ENCODE measurements at places on chromosomes 6 and 20.

- DNase-seq = no peak
These were observed 26.3 kb downstream of the ALDH5A1 start for GRCh38 chr6:24520929-24521546.

DNA sequence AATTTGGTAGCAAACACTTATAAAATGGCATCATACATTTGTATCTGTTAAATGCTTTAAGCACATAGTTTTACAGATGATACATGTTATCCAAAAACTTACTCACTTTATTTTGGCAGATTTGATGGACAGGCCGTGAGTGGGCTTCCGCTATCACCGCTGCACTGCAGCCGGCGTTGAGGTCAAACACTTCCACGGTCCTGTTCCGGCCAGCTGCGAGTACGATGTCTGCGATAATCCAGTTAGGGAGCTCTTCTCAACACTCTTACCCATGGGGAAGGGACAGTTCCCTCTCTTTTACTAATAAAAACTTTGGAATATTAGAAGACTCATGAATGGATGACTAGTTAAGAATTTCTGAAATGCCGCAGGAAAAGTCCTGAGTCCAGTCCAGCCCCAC is 69.0 kb downstream of the WDR27 start:
- DNase-seq = no peak

DNA sequence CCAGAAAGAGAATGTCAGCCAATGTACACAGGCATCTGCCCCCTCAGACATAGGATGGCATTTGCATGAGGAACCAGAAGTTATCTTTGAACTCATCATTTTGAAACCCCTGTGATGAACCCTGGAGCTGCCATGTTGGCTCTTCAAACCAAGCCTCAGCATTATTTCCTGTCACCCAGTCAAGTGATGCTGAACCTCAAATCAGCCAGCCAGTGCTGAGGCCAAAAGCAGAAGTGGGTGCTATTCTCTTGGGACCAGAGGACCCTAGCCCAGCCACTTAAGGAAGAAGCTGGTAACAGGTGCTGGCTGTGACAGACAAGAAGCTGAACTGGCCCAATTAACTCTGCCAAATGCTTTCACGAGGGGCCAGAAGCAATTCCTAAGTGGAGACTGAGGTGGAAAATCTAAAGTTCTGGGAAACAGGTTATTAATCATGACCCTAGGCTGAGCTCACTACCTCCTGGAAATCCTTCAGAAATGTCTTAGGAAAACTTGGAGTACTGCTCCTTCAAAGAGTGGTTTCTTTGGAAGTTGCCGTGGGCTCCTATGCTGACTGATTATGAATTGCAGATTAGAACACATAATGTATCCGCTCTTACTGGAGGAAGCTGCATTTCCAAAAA is 4.0 kb downstream of the PKIG start:
- DNase-seq = no peak

DNA sequence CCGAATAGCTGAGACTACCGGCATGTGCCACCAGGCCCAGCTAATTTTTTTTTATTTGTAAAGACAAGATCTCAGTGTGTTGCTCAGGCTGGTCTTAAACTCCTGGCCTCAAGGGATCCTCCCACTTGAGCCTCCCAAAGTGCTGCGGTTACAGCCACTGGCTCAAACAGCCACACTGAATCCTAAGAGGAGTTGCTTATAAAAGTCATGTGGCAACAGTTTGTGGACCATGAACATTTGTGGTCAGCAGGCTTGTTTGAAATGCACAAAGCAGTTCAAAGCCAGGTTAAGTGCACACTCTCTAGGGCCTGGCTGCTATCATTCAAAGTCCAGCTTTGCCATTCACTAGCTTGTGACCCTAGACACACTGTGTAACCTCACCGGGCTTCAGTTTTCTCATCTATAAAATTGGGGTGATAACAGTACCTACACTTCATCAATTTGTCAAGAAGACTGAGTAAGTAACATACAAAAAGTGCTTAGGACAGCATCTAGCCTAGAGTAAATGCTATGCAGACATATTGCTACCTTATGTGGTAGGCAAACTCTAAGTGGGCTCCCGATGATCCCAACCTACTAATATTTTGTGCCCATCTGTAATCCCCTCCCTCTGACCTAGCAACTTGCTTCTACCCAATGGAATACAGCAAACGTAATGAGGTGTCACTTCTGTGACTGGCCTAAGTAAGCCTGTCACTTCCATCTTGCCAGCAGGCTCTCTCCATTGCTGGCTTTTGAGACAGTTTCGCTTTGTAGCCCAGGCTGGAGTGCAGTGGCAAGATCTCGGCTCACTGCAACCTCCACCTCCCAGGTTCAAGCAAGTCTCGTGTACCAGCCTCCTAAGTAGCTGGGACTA is 122.9 kb downstream of the ZMYND8 start:
- DNase-seq = no peak

DNA sequence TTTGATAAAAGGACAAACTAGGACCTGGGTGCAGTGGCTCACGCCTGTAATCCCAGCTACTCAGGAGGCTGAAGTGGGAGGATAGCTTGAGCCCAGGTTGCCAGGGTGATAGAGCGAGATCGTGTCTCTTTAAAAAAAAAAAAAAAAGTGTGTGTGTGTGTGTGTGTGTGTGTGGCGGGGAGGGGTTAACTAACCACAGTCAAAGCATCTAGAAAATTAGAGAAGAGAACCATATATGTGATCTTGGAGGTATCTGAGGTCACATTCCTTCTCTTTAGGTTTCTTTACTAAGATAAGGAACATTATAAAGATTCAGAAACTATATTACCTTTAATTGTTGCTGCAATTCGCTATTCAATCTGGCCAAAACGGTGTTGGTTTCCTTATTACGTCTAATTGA is 80.9 kb downstream of the REPS1 start:
- no peak for DNase-seq

All from AG09319 (cell line).